Suprapubic skin (tissue), 4 donors: ENCODE measurements at places on chromosomes 3 and 15. TPM values are rescaled to one million over a fixed set of nuclear protein-coding genes. Genes with fewer than 3 reads are reported as not detected.

SPESP1 gene
- total RNA-seq, result 2.8 TPM

UBAP1L gene
- 6.6 TPM for total RNA-seq

CIDEC gene
- 34.7 TPM for total RNA-seq

OR4F15 gene
- not detected for total RNA-seq

CYP1A1 gene
- total RNA-seq, result 6.0 TPM

FRMD5 gene
- total RNA-seq, result not detected

GOLGA6D gene
- total RNA-seq, result 0.72 TPM

TMEM212 gene
- total RNA-seq, result not detected

PLXNA1 gene
- total RNA-seq, result 56.8 TPM

CTXN2 gene
- not detected for total RNA-seq
